ENCODE measurements at places on chromosomes 5 and 9. TPM values are rescaled to one million over a fixed set of nuclear protein-coding genes. Genes with fewer than 3 reads are reported as not detected.

GRCh38 chr5:94670726-94671125 lies 52.3 kb downstream of the SLF1 start:
- DNase-seq, result no peak

DNA sequence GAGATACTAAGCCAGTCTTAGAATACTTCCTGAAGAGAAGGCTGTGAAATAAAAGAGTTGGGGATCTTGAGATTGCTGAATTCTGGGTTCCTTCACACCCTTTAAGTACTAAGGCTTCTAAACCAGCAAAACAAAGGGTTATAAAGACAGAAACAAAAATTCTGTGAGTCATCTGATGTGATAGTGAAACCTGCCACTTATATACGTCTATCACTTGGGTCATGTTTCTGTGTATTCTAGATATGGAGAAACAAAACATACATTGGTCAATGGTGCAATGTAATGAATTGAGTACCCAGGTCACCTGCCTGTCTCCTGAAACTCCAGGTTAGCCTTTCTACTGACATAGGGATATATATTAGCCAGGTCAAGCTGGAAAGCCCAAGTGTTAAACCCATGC lies 319.3 kb upstream of the GRAMD2B start:
- DNase-seq, result no peak

DNA sequence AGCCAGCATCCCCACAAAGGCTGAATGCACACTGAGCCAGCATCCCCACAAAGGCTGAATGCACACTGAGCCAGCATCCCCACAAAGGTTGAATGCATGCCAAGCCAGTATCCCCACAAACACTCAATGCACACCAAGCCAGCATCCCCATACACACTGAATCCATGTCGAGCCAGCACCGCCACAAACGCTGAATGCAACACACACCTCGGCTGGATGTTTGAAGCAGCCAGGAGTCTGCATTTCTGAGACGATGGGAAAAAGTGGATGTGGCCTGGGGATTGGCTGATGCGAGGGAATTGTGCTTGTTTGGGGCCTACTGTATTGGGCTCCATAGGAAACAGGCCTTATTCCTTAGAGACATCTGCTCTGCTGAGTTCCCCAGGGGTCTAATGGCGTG lies 30.9 kb upstream of the CEP72 start:
- no peak for DNase-seq

DNA sequence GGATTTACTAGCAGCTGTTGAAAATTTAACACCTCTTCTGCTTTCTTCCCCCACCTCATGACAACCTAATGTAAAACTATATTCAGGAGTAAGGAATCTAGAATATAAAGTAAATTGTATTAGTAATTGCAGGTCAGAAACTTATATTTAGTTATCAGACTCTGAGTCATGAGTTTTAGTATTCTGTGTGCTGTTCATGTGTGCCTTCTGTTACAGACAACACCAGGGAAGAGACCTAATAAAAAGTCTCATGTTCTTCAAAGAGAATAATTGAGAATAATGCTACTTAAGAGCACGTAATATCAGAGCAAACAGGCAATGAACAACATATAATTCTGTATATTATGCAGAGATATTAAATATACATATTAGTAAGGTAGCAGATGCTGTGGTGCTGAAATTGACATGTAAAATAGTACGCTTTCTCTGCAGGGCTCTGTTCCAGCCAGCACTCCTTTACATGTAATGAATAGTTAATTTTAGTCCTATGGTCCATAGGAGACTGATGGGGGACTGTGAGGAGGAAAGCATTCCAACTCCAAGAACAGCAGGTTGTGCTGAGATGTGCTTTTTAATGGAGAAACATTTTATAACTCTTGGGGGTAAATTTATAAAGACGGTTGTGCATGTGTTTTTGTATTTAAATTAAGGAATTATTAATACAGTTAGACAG lies 106.4 kb downstream of the ZSWIM6 start:
- DNase-seq, result no peak

DNA sequence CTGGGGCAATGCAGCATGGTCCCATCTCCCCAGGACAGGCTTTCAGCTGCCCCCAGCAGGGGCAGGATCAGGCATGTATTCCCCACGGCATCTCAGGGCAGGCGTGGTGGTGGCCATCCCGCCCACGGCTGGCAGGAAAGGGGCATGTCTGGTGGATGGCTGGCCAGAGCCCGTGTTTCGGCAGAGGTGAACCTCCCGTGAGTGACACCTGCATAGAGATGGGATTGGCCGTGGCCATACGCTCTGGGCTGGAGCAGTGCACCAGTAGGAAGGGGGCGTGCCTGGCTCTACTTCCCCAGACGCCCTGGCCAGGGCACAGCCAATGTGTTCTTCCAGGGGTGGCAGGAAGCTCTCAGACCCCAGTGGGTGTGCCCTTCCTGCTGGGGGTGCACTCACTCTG lies 139.1 kb downstream of the ZNF354C start:
- DNase-seq, result no peak

DNA sequence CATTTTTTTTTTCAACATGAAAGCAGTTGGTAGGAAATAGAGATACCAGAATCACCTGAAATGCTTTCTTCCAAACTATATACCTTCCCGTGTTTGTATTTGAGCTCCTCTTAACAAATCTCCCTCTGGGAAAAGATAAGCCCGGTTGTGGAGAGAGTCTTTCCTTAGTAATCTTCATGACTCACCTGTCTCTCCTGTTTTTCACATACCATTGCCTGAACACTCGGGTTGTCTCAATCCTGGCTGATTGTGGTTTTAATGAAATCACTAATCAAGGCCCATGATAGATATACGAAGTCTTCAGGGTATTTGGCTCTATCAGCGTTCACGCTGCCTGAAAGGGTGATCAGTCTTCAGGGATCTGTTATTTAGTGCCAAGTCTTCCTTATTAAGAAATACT lies 136.7 kb downstream of the MAN2A1 start:
- no peak for DNase-seq

GRCh38 chr9:121718084-121718483 lies 66.7 kb downstream of the DAB2IP start:
- no peak for DNase-seq

- no peak for DNase-seq
Measured at GRCh38 chr9:84659313-84659712, 10.2 kb upstream of the NTRK2 start.

DNA sequence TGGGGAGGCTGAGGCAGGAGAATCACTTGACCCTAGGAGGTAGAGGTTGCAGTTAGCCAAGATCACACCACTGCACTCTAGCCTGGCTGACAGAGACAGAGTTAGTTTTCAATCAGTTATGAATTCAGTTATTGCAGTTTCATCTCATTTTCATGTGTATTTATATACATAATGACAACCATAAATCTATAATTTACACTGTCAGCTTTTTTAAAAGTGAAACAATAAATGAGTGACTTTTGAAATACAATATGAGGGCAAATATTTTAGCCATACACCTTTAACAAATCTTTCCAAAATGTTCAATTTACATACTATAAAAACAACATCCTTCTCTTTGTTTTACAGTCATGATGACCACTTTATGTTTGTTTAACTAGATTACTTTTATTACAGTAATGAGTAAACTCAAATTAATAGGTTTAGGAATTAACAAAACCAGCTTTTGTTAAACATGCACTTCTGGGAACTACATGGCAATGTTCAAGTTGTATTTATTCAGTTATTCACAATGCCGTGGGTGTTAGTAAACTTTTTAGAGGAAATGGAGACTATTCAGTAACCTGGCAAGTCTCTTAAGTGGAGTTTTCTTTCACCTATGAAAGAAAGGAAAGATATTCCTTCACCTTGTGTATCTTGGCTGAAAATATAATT lies 12.7 kb downstream of the TYRP1 start:
- no peak for DNase-seq

- no peak for DNase-seq
Measured at GRCh38 chr9:86971742-86972141, 24.4 kb upstream of the GAS1 start.

- DNase-seq, result no peak
Measured at GRCh38 chr5:54792611-54793404, 192.6 kb downstream of the ESM1 start.

- no peak for DNase-seq
Measured at GRCh38 chr5:15850939-15851341, 328.7 kb downstream of the MARCHF11 start.

DNA sequence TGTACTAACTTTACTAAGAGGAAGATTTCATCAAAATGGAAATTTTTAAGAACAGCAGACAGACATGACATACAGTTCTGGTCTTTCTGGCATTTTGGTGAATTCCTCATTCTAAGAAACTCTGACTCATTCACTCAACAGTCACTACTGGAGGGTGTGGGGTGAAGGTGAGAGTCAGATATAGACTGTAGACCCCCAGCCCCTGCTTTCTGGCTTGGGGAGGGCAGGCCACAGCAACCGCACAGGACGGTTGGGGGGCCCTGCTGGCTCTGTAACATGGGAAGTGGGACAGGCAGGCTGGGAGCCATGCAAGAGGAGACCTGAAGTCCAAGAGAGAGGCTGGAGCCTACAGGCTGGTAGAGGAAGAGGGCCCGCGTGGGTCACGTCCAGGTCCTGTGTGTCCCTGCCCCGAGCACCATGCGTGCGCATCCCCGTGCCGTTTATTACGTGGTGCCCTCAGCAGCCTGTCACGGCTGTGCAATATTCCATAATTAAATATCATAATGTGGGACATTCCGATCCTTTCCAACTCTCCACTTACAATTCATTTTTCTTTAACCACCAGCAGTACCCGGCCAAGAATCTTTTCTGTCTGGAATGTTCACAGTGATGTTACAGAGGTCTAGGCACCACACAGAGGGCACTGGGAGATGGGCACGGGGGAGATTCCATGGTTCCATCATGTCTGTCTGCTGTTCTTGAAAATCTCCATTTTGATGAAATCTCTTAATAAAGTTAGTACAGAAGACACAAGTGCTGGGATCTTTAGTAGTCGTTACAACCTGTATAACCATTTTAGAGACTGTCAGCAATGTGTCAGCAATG lies 75.5 kb downstream of the SEMA4D start:
- no peak for DNase-seq

DNA sequence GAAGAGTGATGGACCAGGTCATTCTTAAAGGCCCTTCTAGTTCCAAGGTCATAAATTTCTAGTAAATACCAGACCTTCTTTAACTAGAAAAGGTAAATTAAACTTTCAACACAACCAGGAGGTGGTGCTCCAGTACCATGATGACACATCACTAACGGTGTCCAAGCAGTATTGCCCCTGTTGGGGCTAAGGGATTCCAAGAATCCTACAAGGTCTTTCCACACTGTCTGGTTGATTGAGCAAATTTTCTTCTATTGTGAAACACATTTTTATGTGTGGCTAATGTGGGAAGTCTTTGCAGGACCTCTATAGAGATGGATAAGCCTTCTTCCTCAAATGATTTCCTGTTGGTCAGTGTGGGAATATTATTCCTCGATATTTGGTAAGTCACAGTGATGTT lies 459.6 kb upstream of the PAPPA start:
- no peak for DNase-seq

DNA sequence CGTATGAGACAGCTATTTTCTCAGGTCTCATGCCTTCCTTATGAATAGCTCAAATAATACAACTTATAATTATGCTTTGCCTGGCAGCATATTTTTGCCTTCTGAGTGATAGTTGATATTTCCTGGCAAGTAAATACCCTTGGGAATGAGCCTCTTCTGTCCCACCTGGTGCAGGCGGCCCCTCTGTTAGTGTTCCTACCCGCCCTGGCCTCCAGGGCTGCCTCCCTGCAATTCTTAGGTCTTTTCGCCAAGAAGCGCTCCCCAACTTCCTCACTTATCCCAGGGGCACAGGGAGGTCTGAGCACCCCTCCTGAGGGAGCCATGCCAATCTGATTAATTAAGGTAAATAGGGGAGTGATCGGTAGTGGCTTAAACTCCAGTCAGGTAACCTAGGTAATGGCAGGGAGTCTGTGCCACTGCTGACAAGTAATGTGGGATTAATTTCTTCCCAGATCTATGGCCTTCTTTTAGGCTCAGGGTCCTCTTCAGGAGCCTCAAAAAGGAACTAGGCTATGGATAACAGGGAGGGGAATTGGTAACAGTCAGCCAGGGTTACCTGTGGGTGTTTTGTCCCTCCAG lies 81.5 kb downstream of the GALNT10 start:
- no peak for DNase-seq

DNA sequence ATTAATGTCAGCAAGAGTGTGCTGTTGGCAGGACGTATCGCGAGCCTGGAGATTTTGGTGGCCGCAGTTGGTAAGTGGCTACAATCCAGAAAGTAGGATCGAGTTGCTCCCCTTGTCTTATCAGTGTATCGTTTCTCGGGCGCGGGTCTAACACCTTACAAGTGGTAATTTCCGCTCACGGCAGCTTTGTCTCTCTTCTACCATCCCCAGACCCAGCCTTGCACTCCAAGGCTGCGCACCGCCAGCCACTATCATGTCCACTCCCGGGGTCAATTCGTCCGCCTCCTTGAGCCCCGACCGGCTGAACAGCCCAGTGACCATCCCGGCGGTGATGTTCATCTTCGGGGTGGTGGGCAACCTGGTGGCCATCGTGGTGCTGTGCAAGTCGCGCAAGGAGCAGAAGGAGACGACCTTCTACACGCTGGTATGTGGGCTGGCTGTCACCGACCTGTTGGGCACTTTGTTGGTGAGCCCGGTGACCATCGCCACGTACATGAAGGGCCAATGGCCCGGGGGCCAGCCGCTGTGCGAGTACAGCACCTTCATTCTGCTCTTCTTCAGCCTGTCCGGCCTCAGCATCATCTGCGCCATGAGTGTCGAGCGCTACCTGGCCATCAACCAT lies 1.1 kb downstream of the PTGER4 start:
- DNase-seq, result peak; percentile 69

GRCh38 chr5:166499447-166500240 lies 1791.8 kb upstream of the WWC1 start:
- no peak for DNase-seq

GRCh38 chr5:151699071-151699901 lies 12.6 kb upstream of the SPARC start:
- DNase-seq, result no peak

DNA sequence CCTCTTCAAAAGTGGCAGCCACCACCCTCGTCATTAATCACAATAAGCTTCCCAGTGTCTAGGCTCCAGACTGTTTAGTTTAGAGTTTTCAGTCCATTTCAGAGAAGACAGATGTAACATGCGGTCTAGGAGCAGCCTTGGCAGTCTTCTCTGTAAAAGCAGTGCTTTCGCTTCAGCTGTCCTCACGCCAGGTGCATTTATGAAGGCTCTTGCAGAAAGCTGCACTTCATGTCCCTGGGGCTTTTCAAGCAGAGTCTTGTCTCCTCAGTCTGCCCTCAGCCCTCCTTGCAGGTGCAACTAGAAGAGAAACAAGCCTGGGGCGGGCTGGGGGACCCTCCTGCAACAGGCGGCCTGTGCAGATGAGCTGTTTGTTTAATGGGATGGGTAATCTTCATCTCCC lies 281.9 kb downstream of the DRD1 start:
- no peak for DNase-seq

GRCh38 chr5:179791881-179792611 lies 1.7 kb upstream of the LTC4S start:
- DNase-seq, result no peak

Gene WNT8A
- polyA plus RNA-seq, result not detected

Gene WDR38
- polyA plus RNA-seq, result not detected

Gene GLDC
- polyA plus RNA-seq, result not detected

Gene FAM78A
- polyA plus RNA-seq, result 10.5 TPM

Gene CAMLG
- 40.0 TPM for polyA plus RNA-seq

Gene IRX2
- polyA plus RNA-seq, result not detected
